ENCODE measurements at places on chromosomes 13 and 19.

DNA sequence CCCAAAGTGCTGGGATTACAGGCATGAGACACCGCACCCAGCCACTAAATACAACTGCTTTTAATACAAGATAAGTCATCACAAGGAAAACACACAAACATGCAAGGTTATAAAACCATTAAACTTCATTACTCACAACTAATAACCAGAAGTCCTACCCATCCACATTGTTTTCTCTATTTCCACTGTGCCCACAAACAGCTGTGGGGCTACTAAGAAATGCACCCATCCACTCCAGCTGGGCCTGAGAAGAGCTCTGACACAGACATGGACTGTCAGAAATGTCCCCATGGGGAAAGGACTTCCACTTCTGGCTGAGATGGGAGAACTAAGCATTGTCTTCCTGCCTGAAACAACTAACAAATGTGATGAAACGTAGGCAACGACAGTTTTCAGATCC, 17.2 kb downstream of the SAFB2 start:
- no peak for DNase-seq

- DNase-seq = no peak
These were observed 85.0 kb downstream of the SPRY2 start for GRCh38 chr13:80255946-80256345.

DNA sequence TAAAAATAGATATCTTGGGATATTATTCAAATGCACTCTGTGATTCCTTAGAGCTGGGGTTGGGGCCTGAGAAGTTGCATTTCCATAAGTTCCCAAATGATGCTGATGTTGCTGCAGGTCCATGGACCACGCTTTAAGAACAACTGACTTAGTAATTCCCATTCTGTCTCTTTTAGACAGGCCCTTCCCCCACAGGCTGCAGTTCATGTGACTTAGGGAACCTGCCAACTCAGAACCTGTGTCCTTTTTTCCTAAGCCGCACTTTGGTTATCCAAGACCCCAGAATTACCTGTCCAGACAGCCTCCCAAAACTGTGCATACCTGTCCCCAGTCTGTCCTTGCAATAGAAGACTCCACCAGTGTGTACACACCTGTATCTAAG, 1.7 kb upstream of the ITGBL1 start:
- DNase-seq = no peak

DNA sequence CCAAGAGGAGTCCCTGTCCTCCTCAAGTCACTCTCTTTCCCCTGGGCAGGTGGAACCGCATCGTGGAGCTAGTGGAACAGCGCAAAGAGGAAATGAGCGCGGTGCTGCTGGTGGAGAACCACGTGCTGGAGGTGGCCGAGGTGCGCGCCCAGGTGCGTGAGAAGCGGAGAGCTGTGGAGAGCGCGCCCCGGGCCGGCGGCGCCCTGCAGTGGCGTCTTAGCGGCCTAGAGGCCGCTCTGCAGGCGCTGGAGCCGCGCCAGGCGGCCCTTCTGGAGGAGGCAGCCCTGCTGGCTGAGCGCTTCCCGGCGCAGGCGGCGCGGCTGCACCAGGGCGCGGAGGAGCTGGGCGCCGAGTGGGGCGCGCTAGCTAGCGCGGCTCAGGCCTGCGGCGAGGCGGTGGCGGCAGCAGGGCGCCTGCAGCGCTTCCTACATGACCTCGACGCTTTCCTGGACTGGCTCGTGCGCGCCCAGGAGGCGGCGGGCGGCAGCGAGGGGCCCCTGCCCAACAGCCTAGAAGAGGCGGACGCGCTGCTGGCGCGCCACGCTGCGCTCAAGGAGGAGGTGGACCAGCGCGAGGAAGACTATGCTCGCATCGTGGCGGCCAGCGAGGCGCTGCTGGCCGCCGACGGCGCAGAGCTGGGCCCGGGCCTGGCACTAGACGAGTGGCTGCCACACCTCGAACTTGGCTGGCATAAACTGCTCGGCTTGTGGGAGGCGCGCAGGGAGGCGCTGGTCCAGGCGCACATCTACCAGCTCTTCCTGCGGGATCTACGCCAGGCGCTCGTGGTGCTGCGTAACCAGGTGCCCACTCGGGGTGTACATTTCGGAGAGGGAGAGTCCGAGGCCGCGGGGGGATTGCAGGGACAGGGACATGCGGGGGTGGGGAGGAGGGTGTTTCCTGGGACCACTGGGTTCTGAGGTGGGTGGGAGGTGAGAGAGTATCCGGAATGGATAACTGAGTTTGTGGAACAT, 52.8 kb downstream of the SPTBN4 start:
- no peak for DNase-seq

DNA sequence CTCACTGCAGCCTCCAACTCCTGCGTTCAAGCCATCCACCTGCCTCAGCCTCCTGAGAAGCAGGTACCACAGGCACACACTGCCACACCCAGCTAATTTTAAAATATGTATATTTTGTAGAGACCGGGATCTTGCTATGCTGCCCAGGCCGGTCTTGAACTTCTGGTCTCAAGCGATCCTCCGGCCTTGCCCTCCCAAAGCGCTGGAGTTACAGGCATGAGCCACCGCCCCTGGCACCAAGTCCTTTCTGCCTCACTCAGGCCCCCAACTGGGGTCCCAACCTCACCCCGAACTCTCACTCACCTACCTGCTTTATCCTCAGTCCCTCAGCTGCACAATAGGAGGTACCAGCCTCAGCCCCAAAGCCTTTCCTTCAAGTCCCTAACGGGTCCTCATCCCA, 635 bp upstream of the COL5A3 start:
- DNase-seq = no peak

DNA sequence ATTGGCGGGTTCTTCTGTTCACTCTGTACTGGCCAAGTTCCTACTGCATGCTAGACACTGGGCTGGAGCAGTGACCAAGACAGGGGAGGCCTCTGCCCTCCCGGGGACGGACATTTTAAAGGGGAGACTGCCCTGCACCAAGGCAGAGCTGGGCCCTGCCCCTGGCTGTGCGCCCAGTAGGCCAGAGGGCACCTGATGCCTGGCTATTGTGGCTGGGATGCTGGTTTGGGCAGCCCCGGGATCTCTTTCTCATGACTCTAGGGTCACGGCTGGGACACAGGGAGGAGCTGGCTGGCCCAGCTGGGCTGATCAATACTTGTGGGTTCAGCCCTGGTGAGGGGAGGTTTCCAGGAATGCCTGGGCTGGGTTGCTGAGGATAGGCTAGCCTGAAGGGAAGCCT, 17.7 kb downstream of the LIPE start:
- DNase-seq = no peak

- DNase-seq = no peak
These were observed 12.9 kb downstream of the MIPEP start for GRCh38 chr13:23876265-23876664.

- DNase-seq = no peak
These were observed 29.2 kb upstream of the FXYD3 start for GRCh38 chr19:35086455-35086854.

DNA sequence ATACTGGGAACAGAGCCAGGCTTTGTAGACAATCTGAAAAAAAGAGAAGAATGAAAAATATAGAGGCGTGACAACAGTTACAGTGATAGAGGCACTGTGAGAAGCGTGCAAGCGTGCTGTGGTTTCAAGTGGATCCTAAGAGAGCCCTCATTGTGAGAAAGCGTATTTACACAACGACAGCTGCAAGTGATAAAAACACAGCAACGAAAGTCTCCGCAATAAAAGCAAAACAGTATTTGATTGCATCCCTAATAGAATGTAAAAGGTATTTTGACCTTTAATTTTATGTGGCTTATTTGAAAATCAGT, 642.7 kb upstream of the ARGLU1 start:
- DNase-seq = no peak

Data from CD4-positive, alpha-beta T cell treated with Interleukin-21 for 1 hour (primary cell).